ENCODE measurements at places on chromosomes 3 and 15. TPM values are rescaled to one million over a fixed set of nuclear protein-coding genes. Genes with fewer than 3 reads are reported as not detected.
A peak's percentile ranks its signal among the peaks of the same experiment; 100 is the strongest.

DNA sequence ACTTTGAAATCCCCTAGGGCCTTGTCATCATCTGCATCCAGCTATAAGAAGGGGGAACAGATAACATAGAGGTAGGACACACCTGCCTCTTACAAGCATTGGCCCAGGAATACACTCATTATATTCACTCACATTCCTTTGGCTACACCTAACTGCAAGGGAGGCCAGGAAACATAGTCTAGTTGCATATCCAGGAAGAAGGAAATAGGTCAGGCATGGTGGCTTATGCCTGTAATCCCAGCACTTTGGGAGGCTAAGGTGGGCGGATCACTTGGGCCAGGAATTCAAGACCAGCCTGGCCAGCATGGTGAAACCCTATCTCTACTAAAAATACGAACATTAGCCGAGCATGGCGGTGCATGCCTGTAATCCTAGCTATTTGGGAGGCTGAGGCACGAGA lies 48.8 kb downstream of the GTPBP8 start:
- H3K4me3 ChIP-seq, result no peak overlapping the region
- H3K36me3 ChIP-seq, result no peaks in the 10 kb centered on the region
- DNase-seq, result no peak
- no peaks in the 10 kb centered on the region for H3K27me3 ChIP-seq
- no peaks in the 10 kb centered on the region for H3K4me1 ChIP-seq
- H3K27ac ChIP-seq, result no peak overlapping the region

DNA sequence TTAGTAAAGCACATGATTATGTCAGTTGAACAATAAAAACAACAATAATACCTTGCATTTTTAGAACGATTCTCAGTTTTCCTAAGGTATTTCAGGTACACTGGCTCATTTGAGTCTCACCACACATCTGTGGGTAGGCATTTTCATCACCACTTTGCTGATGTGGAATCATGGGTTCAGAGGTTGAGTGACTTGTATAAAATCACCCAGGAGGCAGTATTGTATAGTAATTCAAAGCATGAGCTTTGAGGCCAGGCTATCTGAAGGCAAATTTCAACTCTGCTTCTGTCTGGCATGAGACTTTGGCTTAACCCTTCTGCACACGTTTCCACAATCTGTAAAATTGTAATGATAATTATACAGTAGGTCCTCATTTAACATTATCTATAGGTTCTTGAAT lies 183.9 kb upstream of the CMC1 start:
- no peaks in the 10 kb centered on the region for H3K27me3 ChIP-seq
- H3K36me3 ChIP-seq, result no peaks in the 10 kb centered on the region
- no peak overlapping the region for H3K4me3 ChIP-seq
- no peak for DNase-seq
- H3K27ac ChIP-seq, result no peak overlapping the region
- no peaks in the 10 kb centered on the region for H3K4me1 ChIP-seq

- H3K27me3 ChIP-seq, result no peaks in the 10 kb centered on the region
- no peak overlapping the region for H3K27ac ChIP-seq
- no peak for DNase-seq
These were observed 10.0 kb upstream of the ARL8B start for GRCh38 chr3:5112043-5112442.

DNA sequence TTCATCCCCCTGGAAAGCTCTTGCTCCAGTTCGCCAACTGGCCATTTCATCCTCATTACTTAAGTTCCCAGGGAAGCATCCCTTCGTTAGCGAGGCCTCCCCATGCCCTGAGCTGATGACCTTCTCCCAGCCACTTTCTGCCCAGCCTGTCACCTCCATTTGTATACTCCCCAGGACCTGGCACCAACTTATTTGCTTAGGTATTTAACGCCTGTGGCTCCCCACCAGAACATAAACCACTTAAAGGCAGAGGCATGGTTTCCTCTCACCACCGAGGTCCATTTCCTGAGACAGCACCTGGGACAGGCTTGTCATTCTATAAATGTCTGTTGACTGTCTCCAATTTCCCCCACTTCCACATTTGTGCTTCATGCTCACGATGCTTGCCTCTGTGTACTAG lies 189.0 kb downstream of the ZNF621 start:
- peaks cover 7% of the 10 kb centered on the region for H3K4me1 ChIP-seq
- no peaks in the 10 kb centered on the region for H3K36me3 ChIP-seq
- peaks cover 9% of the 10 kb centered on the region for H3K27me3 ChIP-seq
- no peak overlapping the region for H3K27ac ChIP-seq

DNA sequence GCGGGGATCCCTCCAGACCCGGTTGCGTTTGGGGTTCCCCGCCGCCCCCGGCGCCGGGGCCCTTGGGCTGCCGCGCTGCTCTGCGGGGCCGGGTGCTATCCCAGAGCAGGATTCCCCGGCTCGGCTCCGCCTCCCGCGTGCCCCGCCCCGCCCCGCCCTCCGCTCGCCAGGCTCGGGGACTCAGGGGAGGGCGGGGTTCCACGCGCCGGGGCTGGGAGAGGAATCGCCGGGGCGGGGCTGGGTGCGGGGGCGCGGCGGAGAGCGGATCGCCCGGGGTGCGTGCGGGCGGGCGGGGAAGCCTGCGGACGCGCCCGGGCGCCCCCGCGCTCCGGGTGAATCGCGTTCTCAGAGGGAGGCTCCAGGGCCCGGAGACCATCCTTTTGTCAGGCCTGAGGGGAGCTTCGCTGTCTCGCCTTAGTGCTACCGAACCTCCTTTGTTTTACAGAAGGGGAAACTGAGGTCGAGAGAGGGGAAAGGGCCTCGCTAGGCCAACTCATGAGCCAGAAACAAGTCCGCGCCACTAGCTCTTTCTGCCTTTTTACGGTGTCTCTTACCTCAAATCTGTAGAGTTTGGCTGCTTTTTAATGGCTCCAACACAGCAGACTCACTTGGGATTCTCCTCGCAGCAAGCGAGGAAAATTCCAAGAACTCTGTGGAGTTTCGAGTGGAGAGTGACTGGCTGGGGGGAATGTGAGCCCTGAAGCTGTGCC lies at the start of gene TMEM158:
TSS of gene TMEM158 (minus strand) at position 82 of the 710 bp plus-strand sequence. CDS start 260 bp downstream, outside the sequence.
- H3K27ac ChIP-seq, result no peak within 1 kb of the TSS
- H3K4me3 ChIP-seq, result peak within 1 kb of the TSS; percentile 55
- peak; percentile 72 for DNase-seq
- peaks cover 74% of the 10 kb centered on the region for H3K27me3 ChIP-seq

GRCh38 chr3:69181592-69182211 lies 59.3 kb upstream of the LMOD3 start:
- H3K4me1 ChIP-seq, result peaks cover 9% of the 10 kb centered on the region
- DNase-seq, result no peak
- no peak overlapping the region for H3K27ac ChIP-seq
- no peaks in the 10 kb centered on the region for H3K27me3 ChIP-seq
- H3K36me3 ChIP-seq, result peaks cover 24% of the 10 kb centered on the region

- no peak for DNase-seq
- H3K4me3 ChIP-seq, result no peak overlapping the region
- no peaks in the 10 kb centered on the region for H3K27me3 ChIP-seq
- H3K36me3 ChIP-seq, result peaks cover 37% of the 10 kb centered on the region
These were observed 163.0 kb upstream of the SLC2A2 start for GRCh38 chr3:171189394-171190080.

DNA sequence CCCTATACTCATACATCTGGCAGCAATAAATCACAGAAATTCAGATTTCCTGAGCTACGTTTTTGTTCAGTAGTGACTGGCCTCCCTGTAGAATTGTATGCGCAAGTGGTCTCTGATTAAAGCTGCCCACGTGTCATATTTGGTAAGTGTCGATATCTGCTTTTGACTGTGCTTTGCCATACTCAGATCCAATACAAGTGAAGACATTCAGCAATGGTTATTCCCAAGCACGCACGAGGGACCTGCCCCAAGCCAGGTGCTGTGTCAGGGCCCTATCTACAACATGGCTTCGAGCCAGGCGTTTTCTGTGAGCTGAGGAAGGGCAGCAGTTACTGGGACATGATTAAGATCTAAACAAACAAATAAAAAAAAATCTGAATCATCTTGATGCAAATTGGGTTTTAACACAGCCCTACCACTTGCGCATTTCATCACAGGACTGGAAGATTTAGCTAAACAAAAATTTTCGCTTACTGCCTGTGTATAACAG lies 47.2 kb upstream of the ICE2 start:
- H3K27me3 ChIP-seq, result no peaks in the 10 kb centered on the region
- DNase-seq, result no peak
- H3K4me3 ChIP-seq, result no peak overlapping the region
- peaks cover 17% of the 10 kb centered on the region for H3K4me1 ChIP-seq

GRCh38 chr3:192064959-192065358 lies 604.0 kb downstream of the PYDC2 start:
- H3K4me3 ChIP-seq, result no peak overlapping the region
- no peak overlapping the region for H3K27ac ChIP-seq
- H3K36me3 ChIP-seq, result no peaks in the 10 kb centered on the region
- no peaks in the 10 kb centered on the region for H3K4me1 ChIP-seq
- no peaks in the 10 kb centered on the region for H3K27me3 ChIP-seq
- DNase-seq, result no peak

DNA sequence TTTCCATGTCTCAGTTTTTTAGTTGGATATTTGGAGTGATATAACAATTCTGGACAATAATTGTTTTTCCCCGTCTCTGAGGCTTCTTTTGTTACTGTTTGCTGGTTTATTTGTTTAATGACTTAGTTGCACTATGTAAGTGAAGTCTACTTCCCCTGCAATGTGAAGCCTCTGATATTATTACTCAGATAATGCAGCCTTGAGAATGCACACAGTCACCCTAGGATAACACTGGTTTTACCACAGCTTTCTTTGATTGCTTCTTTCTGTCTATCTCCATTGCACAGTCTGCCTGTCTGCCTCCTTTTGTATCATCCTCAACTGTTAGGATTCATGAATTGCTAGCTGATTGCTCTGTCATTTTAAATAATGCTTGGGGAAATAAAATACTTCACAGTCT lies 208.7 kb upstream of the ROBO1 start:
- no peak for DNase-seq
- no peaks in the 10 kb centered on the region for H3K4me1 ChIP-seq
- H3K4me3 ChIP-seq, result no peak overlapping the region

GRCh38 chr3:72113564-72113963 lies 328.6 kb upstream of the PROK2 start:
- no peak overlapping the region for H3K4me3 ChIP-seq
- no peak for DNase-seq
- no peaks in the 10 kb centered on the region for H3K36me3 ChIP-seq
- no peak overlapping the region for H3K27ac ChIP-seq
- no peaks in the 10 kb centered on the region for H3K4me1 ChIP-seq

DNA sequence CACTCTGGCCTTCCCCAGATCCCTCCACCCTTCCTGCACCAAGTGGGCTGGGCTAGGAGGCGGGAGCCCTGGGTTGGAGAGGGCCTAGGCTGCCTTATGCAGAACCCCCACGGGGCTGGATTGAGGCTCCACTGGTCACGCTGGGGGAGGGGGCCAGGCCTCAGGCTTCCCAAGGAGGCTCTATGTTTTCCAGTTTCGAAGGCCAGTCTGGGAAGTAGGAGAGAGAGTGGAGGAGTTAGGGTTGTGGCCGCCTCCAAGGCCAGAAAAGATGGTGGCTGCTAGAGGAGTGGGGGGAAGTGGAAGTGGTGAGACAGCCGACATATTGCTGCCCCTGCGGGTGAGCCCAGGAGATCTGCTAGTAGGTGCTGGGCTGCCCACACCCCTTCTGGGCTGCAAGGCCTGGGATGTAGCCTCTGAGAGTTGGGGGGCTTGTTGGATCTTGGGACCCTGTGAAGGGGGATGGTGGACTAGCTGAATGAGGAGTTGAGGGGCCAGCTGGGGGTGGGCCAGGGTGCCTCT lies 1.2 kb downstream of the GNAI2 start:
- peak overlapping the region; percentile 97 for H3K27ac ChIP-seq
- peak overlapping the region; percentile 93 for H3K4me3 ChIP-seq
- H3K27me3 ChIP-seq, result no peaks in the 10 kb centered on the region
- peaks cover 54% of the 10 kb centered on the region for H3K4me1 ChIP-seq
- DNase-seq, result peak; percentile 55
- peaks cover 44% of the 10 kb centered on the region for H3K36me3 ChIP-seq

- no peak overlapping the region for H3K27ac ChIP-seq
- no peaks in the 10 kb centered on the region for H3K27me3 ChIP-seq
- H3K36me3 ChIP-seq, result no peaks in the 10 kb centered on the region
- H3K4me1 ChIP-seq, result no peaks in the 10 kb centered on the region
These were observed 405.9 kb upstream of the ZNF385D start for GRCh38 chr3:22156868-22157267.

DNA sequence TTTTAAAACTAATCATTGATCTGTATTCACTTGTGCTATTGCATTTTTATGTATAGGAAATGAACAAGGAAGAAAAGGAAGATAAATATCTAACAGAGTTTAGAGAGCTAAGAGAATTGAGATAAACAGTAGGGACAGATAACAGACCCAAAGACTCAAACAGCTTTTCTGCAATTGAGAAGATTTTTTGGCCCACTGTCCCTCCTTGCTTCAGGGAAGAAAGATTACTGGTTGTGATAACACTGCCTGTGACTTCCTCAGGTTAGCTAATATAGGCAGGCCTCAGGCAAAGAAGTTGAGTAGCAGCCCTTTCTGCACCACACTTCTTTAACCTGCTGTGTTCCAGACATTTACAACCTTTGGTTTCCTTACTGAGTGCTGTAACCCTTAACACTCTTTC lies 2.7 kb upstream of the COX17 start:
- H3K27me3 ChIP-seq, result no peaks in the 10 kb centered on the region
- H3K4me3 ChIP-seq, result no peak overlapping the region
- H3K27ac ChIP-seq, result no peak overlapping the region
- peaks cover 17% of the 10 kb centered on the region for H3K36me3 ChIP-seq

- H3K27me3 ChIP-seq, result peaks cover 17% of the 10 kb centered on the region
- H3K4me3 ChIP-seq, result no peak overlapping the region
- peak; percentile 77 for DNase-seq
- H3K36me3 ChIP-seq, result no peaks in the 10 kb centered on the region
- peaks cover 2% of the 10 kb centered on the region for H3K4me1 ChIP-seq
These were observed 74.1 kb downstream of the SENP2 start for GRCh38 chr3:185659942-185660921.

- H3K27ac ChIP-seq, result no peak overlapping the region
- H3K4me3 ChIP-seq, result no peak overlapping the region
- H3K36me3 ChIP-seq, result no peaks in the 10 kb centered on the region
- no peak for DNase-seq
- no peaks in the 10 kb centered on the region for H3K27me3 ChIP-seq
These were observed 247.9 kb downstream of the CD47 start for GRCh38 chr3:107842940-107843339.

- no peak overlapping the region for H3K27ac ChIP-seq
- no peaks in the 10 kb centered on the region for H3K36me3 ChIP-seq
- H3K4me1 ChIP-seq, result no peaks in the 10 kb centered on the region
- DNase-seq, result no peak
- H3K4me3 ChIP-seq, result no peak overlapping the region
These were observed 126.2 kb downstream of the GOLIM4 start for GRCh38 chr3:167969548-167969947.

Gene NPAP1
- not detected for total RNA-seq

Gene ETFA
- total RNA-seq, result 82.9 TPM

Gene TRPM1
- not detected for total RNA-seq

Gene REC114
- not detected for total RNA-seq

Gene DISP2
- total RNA-seq, result 0.60 TPM

Gene ARNT2
- not detected for total RNA-seq

Gene SPESP1
- total RNA-seq, result 0.50 TPM

Gene CADPS
- not detected for total RNA-seq

Data from activated CD4-positive, alpha-beta T cell treated with anti-CD3 and anti-CD28 coated beads, Interleukin-2, amount 10 ng/mL, durations not matched to agents 7 days and 5 days (primary cell).